ENCODE measurements at places on chromosomes 6 and 20. TPM values are rescaled to one million over a fixed set of nuclear protein-coding genes. Genes with fewer than 3 reads are reported as not detected.

Gene TGM3
- not detected for total RNA-seq

Gene KIZ
- total RNA-seq = 15.0 TPM

Gene GSTA5
- total RNA-seq = not detected

- DNase-seq = no peak
Measured at GRCh38 chr20:61015602-61016001, 236.5 kb upstream of the CDH4 start.

DNA sequence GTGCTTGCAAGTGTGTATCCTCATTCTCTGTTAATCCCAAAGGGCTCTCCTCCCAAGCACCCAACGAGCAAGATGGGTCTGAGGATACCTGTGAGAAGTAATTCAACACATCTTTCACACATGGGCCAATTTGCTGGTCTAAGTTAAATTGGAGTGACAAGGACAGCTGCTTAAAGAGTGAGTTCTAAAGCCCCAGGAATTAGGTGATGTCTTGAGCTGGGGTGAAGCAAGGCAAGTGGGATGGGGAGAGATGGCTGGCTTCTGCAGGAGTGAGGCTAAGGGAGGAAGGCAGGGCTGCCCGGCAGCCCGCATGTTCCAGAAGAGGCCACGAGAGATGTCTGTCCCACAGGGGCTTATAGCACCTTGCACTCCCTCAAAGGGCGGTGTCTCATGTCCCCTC lies 288.5 kb downstream of the CDH26 start:
- no peak for DNase-seq

DNA sequence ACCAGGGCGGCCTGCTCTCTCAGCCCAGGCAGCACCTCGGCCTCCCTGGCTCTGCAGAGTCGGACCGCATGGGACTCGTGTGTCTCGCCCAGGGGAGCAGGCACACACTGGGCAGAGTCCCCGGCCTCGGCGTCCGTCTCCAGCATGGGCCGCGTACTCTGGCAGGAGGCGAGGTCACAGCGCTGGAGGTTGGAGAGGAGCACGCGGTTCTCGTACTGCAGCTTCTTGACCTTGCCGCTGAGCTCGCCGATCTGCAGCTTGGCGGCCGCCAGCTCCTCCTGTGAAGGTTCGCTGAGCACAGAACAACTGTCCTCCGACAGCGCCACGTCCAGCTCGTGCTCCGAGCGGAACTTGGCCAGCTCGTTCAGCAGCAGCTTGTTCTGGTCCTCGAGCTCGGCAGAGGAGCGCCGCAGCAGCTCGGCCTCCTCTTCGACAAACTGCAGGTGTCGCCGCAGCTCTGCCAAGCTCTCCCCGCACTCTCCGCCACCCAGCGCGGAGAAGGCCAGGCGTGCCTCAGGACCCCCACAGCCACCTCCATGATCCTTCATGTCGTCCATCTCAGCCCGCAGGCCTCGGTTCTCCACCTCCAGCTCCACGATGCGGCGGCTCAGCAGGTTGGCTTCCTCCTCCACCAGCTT lies 42.0 kb upstream of the DSN1 start:
- DNase-seq = no peak

DNA sequence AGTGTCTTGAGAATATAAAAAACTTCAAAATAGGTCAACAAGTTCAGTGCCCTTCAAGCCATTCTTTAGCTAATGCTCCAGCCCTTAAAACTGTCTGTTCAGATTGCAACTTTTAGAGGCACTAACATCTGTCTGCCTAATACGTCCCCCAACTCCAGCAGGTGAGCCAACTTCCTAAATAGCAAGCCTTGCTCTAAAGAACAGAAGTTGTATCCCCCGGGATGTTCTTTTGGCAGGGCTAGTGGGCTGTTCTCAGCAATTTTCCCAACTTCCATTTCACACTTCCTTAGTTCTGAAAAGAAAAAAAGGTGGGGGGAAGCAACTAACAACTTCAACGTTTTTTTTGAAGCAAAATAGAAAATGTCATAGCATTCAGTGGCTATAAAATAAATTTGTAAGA lies 290.0 kb upstream of the PTCHD4 start:
- DNase-seq = no peak

- no peak for DNase-seq
Measured at GRCh38 chr20:63864545-63864977, 509 bp upstream of the TPD52L2 start.

DNA sequence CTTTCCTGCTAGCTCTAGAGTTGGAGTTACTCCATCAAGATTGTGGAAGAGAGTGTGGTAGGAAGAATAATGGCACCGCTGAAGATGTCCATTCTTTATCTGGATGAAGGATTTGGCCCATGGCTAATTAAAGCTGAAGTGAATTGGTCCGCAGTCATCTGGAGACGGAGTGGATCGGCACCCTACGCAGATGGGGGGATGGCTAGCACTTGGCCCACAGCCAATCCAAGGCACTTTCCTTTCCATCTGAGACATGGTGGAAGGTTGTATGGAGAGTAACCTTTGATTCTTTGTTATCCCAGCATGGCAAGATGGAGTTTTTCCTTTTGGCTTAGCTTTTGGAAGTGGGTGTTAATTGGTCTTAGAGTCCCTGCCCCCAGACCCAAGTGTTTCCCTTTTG lies 88.3 kb downstream of the JPH2 start:
- DNase-seq = no peak

GRCh38 chr6:81561731-81562130 lies 190.8 kb downstream of the TENT5A start:
- DNase-seq = no peak

DNA sequence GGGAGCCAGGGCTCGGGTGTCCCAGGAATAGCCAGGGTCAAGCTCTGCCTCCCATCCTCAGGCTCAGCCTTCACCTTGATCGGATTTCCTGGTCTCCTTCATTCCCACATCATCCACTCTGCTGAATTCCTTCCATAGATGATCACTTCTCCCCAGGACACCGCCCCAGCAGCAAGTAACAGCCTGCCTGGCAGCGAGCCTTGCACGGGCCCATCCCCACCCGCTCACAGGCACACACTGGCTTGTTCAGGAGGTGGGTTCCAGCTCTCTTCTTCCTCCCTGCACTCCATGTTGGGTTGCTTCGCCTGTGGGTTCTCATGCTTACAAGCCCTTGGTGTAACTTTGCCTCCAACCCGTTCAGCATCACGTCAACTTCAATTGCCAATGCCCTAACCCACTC lies 113.0 kb upstream of the IYD start:
- DNase-seq = no peak

DNA sequence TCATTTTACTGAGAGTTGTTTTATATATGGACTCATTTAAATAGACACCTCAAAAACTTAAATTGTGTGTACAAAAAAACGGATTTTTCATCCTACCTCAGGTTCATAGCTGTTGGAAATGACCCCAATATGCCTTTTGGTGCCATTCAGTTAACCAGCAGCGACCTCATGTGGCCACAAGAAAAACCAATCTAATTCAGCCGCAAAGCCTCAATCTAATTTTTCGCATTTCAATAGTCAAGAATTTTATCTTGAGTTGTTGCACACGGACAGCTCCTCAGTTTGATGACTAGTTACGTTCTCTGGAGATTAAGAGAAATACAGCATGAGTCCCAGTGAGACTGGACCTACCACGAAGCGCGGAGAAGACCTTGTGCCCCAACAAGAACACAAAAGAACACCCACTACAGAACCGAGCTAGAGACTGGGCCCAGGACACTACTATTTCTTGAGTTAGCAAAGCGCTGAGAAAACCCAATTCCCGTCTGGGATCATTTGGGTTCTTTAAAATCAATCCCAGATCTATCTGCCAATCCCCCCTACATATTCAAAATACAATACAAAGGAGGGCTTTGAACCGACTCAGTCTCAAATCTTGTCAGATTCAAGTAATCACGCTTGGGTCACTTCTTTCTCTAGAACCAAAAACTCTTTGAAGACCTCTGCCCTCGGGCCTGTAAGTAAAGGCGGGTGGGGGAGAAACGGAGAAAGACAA lies 1.1 kb downstream of the TCP11 start:
- peak; percentile 54 for DNase-seq

- no peak for DNase-seq
Measured at GRCh38 chr6:167116109-167116837, 6.6 kb upstream of the CCR6 start.

DNA sequence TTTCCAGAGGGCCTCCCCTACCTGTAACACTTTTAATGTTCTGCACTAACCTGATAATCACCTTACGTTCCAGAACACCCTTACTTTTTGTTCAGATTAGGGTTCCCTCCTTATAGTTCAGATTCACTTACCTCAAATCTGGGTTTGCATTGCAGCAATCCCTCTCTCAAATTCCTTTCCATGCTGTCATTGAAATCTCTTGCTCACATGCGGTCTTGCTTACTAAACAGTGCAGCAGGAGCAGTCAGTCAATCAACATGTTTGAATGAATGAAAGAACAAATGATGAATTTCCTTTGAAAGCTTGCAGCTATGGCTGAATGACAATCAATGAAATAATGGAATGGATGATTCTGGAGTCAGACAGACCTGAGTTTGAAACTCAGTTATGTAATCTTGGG lies 200.1 kb downstream of the HIVEP2 start:
- DNase-seq = no peak

- no peak for DNase-seq
Measured at GRCh38 chr6:53418288-53418687, 69.5 kb upstream of the ELOVL5 start.

GRCh38 chr6:166318649-166319600 lies 10.7 kb upstream of the PRR18 start:
- DNase-seq = no peak

DNA sequence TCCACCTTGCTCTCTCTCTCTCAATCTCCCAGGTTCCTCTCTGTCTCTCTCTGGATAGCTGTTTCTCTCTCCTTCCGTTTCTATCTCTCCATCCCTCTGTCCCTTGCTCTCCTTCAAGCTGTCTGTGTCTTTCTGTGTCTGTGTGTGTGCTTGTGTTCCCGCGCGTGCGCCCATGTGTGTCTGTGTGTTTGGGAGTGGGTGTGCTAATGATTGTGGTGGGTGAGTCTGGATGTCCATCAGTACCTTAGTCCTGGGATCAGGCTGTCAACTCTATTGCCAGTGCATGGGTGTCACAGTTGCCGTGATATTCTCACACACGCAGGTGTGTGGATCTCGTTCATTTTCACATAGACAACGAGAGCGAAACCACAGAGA lies 1380.6 kb upstream of the DEFB115 start:
- DNase-seq = no peak

Data from endothelial cell (in vitro differentiated cells).